Fibroblast of villous mesenchyme (primary cell): ENCODE measurements at places on chromosomes 12 and 14.
A peak's percentile ranks its signal among the peaks of the same experiment; 100 is the strongest.

DNA sequence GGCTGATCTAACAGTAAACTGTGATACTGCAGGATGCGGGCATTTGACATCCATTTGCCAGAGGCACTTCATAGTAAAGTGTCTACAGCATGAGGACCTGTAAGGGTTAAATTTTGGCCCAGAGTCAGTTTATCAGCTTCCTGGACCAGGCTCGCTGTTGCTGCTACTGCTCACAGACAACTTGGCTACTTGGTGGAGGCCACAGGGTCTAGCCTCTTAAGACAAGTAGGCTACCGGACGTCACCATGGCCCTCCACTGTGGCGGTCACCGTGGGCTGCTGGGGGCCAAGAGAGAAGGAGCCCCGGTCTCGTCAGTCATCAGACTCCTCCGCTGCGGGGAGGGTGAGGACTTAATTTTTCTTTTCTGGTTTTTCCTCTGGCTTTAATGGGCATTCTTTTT is 117.3 kb upstream of the PZP start:
- no peak for DNase-seq

DNA sequence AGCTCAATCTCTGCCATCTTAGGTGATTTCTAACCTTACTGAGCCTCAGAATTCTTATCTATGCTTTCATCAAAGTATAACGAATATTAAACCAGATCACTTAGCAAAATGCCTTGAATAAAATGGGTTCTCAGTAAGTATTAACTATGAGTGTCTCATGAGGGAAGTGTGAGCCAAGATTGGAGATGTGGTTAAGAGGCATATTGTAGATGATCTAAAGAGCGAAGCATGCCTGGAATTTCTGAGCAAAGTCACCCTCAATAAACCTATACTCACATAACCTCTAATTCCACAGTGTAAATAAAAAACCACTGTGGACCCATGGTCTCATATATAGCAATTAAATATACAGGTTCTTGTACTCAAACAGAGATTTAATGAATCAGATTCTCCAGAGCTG is 193.1 kb upstream of the FSCB start:
- peak; percentile 28 for DNase-seq

GRCh38 chr12:94180558-94181296 is 32.4 kb downstream of the PLXNC1 start:
- DNase-seq = no peak

DNA sequence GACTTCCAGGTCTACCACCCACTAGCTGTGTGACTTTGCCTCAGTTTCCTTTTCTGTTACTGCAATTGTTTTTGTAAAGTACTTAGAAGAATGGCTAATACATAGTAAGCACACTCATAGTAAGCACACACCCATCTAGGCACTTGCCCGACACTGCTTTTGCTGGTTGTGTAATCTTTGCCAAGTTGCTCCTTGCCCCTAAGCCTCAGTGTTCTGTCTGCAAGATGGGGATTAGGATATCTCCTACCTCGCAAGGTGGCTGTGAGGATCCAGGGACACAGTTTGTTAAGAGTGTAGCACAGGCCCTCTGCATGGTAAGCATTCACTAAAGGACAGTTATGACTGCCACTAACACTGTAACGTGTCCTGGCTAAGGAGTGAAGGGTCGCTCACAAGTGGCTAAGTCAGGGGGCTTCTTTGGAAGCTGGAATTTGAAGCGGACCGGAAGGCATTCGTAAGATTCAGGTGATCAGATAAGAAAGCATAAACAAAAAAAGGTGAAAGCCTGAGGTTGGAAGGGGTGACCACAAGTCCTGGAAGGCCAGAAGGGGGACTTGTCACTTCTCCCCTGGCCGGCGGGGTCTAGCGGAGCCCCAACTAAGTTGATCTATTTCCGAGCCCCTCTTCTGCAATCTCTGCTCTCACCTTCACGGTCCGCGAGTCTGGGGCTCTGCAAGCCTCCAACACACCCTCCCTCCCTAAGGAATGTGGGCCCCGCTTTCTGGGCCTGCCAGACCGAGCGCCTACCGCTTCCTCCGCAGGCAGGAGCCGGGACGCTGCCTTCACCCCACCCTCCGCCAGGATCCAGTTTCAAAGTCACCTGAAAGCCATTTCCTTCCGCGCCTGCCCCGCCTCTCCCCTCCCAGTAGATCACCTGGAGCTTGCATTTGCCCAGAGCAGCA is 1.5 kb upstream of the PLEKHG3 start:
- DNase-seq = no peak

DNA sequence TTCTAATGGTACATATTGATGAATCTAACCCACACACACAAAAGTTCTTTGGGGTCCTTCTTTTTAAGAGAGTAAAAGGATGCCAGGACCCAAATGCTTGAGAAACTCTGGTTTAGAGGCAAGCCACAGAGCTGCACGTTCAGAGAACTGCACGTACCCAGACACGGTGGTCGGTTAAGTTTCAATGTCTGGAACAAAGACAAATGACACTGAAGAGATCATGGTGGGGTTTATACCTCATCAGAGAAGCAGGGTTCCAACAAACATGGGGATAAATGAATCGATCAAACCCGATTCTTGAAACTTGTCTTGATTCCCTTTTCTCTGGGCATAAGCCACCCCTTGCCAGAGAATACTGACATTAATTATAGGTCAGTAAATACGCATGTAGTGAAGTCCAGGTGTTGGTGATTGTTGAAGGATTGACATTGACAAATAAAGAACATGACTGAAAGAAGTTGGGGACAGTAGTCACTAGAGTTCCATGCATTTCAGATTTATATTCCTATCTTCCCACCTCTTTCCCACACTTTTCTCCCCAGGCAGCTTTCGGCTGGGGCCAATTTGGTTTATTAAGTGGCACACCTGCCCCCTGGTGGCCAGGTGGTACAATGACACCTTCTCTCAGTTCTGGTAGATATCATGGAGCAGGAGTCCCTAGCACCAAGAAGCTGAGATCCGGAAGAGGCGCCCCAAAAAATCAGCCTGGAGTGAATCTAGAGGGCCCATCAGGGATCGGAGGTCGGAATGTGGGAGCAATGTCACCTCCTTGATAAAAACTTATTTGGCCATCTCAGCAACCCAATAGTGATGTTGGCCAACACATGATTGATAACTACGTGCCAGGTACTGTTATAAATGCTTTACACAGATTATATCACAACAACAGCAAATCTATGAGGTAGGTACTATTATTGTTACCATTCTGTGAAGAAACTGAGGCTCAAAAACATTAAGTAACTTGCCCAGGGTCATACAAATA is 17.8 kb upstream of the HDAC7 start:
- peak; percentile 79 for DNase-seq

DNA sequence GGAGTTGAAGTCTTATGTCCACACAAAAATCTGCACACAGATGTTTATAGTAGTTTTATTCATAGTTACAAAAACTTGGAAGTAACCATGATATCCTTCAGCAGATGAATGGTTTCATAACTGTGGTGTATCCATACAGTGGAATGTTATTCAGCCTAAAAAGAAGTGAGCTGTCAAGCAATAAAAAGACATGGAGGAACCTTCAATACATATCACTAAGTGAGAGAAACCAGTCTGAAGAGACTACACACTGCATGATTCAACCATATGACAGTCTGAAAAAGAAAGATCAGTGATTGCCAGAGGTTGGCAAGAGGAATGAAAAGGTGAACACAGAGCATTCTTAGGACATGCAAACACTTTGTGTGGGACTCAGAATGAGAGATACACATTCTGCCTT is 18.6 kb upstream of the IFNG start:
- DNase-seq = no peak

DNA sequence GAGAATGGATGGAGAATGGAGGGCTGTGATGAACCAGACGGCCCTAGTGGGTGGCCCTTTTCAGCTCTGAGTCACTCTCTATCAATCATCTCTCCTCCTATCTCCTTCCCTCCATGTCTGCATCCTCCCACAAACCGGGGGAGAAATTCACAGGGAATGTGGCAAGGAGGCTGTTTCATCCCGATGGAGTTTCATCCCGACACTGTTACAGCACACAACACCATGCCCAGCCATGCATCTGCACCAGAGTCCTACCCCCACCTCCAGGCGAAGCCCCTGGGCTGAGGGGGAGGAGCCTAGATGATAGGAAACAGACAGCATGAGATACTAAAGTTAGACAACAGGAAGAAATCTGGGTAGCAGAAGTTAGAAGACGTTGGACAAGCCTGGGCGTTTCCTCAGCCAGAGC is 20.8 kb downstream of the SLC8B1 start:
- no peak for DNase-seq

DNA sequence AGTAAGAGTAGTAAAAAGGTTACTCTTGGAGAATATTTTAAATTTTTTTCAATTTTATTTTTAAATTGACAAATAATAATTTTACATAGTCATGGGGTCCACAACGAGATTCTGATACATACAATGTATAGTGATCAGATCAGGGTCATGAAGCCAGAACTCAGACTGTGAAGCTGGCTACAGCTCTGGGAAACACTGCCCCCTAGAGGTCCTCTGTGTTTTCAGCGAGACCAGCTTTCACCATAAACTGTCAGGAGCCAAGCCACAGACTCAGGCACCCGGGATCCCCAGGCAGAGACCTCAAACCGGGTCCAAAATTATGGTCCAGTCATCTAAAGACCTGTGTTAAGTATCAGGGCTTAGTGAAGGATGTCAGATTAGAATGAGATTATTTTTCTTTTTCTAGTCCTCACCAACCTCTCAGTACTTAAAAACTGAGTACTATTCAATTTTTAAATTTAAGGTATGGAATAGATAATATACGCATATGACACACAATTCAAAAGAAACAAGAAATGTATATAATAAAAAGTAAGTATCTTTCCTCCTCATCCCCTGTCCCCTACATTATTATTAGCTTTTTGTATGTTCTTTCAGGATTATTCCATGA is 397.1 kb downstream of the MDGA2 start:
- DNase-seq = no peak

GRCh38 chr14:64604001-64604400 is 54.2 kb downstream of the PPP1R36 start:
- no peak for DNase-seq

- peak; percentile 72 for DNase-seq
Measured at GRCh38 chr14:61498811-61499210, 177.4 kb downstream of the PRKCH start.

DNA sequence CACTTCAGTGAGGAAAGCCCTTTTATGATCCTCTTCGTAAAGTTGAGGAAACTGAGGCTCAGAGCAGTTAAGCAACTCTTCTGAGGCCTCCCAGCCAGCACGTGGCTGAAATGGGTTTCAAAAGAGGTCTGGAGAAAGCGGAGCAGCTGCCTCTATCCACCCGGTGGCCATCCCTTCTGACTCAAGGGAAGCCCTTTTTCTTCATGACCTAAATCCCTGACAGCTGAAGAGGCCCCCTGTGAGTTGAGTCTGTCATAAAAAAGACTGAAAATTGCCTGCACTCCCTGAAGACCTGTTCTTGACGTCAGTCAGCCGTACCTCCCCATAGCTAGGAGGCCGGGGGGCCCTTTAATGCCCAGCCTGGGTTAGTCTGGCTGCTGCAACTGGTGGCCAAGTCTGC is 10.7 kb downstream of the CMKLR1 start:
- no peak for DNase-seq

- peak; percentile 64 for DNase-seq
Measured at GRCh38 chr14:24710403-24711112, 76.6 kb upstream of the GZMB start.

- DNase-seq = peak; percentile 90
Measured at GRCh38 chr14:76919431-76920330, 93.5 kb downstream of the LRRC74A start.

- DNase-seq = no peak
Measured at GRCh38 chr12:62401631-62402030, 65.0 kb upstream of the MON2 start.

DNA sequence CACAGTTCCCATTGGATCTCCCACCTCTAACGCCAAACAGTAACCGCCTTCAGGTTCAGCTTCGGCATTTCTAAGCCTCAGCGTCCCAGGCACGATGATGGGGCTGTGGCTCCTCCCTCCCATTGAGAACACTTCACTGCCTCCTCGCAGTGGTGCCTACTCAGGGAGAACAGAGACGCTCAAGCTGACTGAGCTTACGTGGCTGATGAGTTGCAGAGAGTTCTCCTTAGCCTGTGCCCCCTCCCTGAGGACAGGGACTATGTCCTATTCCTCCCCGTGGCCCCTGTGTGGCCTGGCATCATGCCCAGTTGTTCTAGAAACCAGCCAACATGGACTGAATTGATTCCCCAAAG is 87.0 kb downstream of the ITPK1 start:
- DNase-seq = no peak

GRCh38 chr14:73995977-73996378 is 23.1 kb downstream of the ENTPD5 start:
- DNase-seq = no peak

DNA sequence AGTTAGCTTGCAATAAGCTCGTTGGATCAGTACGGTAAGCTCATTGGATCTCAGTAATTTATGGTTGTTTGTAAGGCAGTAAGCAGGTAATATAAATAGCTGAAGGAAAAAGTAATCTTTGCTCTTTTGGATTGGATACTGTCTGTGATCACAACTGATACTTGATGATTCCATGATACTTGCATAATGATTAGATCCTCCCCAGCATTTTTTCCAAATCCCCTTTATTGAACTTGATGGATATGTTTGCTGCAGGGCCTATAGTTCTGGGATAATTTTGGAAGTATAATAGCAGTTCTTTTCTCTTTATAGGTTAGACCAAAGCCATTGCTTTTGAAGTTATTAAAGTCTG is 5.2 kb downstream of the MDM2 start:
- no peak for DNase-seq

GRCh38 chr12:130394906-130395305 is 57.2 kb downstream of the PIWIL1 start:
- DNase-seq = no peak

DNA sequence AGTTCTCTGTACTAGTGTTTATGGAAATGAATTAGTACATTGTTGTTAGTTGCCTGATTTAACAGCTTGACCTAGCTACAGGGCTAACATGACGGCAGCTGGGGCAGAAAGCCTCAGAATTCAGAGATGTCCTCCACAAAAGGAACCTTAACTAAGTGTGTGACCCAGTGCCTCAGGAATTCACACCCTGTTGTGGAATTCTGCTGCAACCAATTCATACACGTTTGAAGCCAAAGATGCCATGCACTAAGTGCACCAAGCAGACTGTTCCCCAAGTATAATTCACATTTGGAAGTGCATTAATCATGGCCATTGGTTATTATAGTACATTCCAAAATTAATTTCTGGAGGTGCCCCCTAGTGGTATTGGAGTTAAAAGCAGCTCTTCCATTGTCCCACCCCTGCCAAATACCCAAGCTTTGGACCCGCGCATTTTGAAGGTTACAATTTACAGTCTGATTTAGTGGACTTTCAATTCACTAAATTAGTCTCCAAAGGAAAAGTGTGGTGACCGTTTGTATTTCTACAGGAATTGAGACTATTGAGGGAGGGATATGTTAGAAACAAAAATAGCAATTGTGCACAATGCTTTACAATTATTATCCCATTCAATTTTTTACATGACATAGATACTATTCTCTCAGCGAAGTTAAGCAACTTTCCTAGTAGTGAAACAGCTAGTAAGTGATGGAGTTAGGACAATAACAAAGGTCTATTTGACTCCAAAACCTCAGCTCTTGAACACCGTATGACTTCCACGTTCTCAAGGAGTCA is 85.9 kb downstream of the PAX9 start:
- no peak for DNase-seq

DNA sequence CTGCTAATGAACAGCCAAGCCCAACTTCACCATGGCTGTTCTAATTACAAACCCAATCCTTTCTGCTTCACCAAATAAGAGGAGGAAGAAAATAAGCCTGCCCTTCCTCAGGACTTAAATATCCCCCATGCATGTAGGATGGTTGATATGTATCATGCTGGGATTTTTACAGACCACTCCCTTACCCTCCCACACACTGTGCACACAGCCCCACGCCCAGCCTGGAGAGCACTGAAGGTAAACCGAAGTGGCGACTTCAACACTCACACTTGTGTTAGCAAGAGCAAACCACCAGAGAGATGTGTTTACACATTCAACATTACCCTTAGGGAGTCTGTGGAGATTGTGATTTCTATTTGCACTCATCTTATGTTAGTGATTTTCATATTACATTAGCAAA is 241.2 kb downstream of the EGLN3 start:
- no peak for DNase-seq
